NCI-H1417 treated with DMSO at 0.1 percent for 48 hours (cell line): ENCODE measurements at places on chromosomes 6 and 20.

DNA sequence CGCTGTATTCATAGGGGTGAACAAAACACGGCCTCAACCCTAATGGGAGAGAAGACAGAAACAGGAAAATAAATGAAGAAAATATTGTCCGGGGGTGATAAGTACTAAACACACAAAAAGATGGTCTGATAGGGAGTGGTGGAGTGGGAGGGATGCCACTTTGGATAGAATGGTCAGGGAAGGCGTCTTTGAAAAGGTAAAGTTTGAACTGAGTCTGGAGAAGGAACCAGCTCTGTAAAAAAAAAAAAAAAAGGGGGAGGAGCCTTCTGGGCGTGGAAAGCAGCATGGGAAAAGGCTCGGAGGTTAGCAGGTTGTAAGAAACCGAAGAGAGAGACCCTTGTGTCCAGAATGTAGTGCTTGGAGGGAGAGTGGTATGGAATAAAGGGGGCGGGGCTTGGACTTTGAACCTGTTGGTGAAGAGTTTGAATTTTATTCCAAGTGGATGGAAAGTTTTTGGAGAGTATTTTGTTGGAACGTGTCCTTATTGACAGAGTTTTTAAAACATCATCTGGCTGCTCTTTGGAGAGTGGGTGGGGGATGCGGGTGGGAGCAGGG lies 1.8 kb downstream of the CHMP4B start:
- no peak for DNase-seq

GRCh38 chr6:41429506-41430504 lies 94.4 kb downstream of the NCR2 start:
- no peak for DNase-seq

GRCh38 chr6:3524456-3524855 lies 67.6 kb upstream of the SLC22A23 start:
- DNase-seq, result no peak

GRCh38 chr6:37177077-37177934 lies 7.4 kb downstream of the PIM1 start:
- DNase-seq, result no peak

DNA sequence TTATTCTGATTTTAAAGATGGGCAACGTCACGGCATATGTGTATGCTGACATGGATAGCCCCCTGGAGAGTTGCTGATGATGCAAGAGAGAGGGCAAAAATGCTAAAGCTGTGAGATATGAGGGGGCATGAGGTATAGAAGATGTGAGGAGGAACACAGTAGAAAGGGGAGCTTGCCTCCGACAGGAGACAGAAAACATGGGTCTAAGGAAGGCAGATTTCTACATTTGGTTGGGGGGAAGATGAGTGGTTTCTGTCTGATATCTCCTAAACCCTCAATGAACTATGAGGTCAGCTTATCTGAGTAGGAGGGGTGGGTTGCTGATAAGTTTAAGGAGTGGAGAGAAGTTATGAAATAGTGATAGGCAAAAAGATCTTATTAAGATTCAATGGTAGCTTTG lies 6.0 kb downstream of the RNF24 start:
- no peak for DNase-seq

GRCh38 chr6:31354864-31355582 lies 2.0 kb downstream of the HLA-B start:
- no peak for DNase-seq
